Activated CD8-positive, alpha-beta T cell treated with anti-CD3 and anti-CD28 coated beads for 36 hours (primary cell): ENCODE measurements at places on chromosomes 3 and 15. TPM values are rescaled to one million over a fixed set of nuclear protein-coding genes. Genes with fewer than 3 reads are reported as not detected.

GRCh38 chr3:164235289-164236028 lies 842.8 kb downstream of the SI start:
- no peak for DNase-seq
- no peaks in the 10 kb centered on the region for H3K4me1 ChIP-seq
- no peak overlapping the region for H3K27ac ChIP-seq
- no peak overlapping the region for H3K4me3 ChIP-seq
- H3K27me3 ChIP-seq = no peaks in the 10 kb centered on the region

- no peaks in the 10 kb centered on the region for H3K4me1 ChIP-seq
- DNase-seq = no peak
- no peaks in the 10 kb centered on the region for H3K27me3 ChIP-seq
- H3K4me3 ChIP-seq = no peak overlapping the region
- H3K36me3 ChIP-seq = no peaks in the 10 kb centered on the region
Measured at GRCh38 chr3:195921334-195921791, 13.0 kb upstream of the TNK2 start.

CDHR4 gene
- total RNA-seq = not detected

- DNase-seq = no peak
- H3K4me1 ChIP-seq = peaks cover 46% of the 10 kb centered on the region
- H3K27ac ChIP-seq = no peak overlapping the region
- no peak overlapping the region for H3K4me3 ChIP-seq
Measured at GRCh38 chr3:160440687-160441086, 8.9 kb downstream of the TRIM59 start.

DNA sequence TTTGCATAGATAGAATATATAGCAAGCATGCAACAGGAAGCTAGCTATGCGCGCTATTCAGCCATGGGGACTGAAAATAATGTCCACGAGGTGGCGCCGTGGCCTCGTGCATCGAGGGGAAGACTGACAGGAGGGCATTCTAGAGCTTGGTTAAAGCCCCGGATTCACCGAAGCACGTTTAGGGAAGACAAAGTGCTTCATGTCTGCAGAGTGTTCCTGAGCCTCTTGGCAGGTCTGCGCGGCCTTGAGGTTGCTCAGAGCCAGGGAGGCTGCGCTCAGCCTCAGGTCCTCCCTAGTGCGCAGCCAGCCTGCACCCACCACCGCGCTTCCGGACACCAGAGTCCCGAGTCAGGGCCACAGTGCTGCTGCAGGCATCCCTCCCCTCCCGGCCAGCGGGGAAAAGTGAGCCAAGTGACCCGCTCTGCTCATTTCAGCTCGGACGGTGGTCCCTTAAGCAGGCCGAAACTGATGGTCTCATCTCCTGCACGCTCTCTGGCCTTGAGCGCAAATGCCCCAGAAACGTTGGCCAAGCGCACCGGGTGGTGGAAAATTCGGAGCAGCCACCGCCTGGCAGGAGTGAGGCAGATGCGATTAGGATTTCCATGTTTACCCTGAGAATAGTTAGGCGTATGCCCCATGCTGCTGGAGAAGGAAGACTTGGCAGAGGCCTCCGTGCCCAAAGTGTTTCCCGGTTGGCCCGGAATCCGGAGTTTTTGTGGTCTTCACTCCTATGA lies 24.8 kb downstream of the GABRA5 start:
- DNase-seq = peak; percentile 71
- H3K4me3 ChIP-seq = no peak overlapping the region
- peaks cover 14% of the 10 kb centered on the region for H3K27me3 ChIP-seq
- H3K27ac ChIP-seq = no peak overlapping the region
- no peaks in the 10 kb centered on the region for H3K36me3 ChIP-seq

GOLGA8H gene
- total RNA-seq = 0.31 TPM

DNA sequence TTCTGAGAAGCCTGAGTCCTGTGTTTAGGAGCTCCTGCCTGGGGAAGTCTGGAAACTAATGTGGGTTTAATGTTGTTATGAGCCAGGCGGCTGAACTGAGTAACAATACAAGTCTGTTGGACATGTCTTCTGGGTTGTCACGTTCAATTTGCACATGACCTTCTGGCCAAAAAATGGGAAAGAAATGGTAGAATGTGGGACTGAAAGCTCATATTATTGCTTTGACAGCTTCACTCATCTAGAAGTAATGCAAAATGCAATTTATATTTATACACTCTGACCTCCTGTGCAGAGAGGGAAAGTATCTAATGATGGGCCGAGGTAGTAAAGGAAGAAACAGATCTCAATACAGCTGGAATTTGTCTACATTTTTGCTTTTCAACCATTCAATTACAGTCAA lies 75.8 kb downstream of the NR2F2 start:
- no peak overlapping the region for H3K4me3 ChIP-seq
- no peaks in the 10 kb centered on the region for H3K36me3 ChIP-seq
- peaks cover 2% of the 10 kb centered on the region for H3K4me1 ChIP-seq
- H3K27ac ChIP-seq = no peak overlapping the region
- H3K27me3 ChIP-seq = peaks cover 43% of the 10 kb centered on the region
- no peak for DNase-seq

P2RY1 gene
- total RNA-seq = 1.7 TPM

DNA sequence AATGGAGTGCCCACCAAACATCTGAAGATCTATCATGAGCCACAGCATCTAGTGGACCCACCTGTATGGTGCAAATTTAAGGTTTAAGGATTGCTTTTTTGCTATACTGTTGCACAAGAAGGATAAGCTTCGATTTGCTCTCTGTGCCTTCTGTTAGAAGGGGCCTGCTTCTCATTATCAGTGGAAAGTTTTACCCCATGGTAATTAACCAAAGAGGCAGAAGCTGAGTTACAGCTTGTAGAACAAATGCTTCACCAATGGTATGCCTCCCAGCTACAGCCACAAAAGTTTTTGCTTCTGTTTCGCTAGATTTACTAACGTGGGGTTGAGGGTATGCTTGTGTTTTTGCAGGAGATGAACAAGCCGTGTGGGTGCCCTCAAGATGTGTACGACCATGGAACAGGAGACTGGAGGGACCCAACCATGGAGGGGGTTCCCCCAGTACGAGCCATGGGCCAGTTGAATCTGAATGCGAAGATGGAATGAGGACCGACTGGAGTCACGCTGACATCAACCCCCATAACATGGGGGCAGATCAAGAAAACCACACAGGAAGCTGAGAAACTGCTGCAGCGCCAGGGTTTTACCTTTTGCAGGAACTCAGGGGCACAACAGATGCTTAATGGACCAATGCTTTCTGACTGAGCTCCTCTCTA lies 43.5 kb downstream of the ACAD9 start:
- DNase-seq = peak; percentile 83
- peak overlapping the region; percentile 89 for H3K27ac ChIP-seq
- no peaks in the 10 kb centered on the region for H3K27me3 ChIP-seq
- H3K36me3 ChIP-seq = peaks cover 47% of the 10 kb centered on the region
- H3K4me1 ChIP-seq = peaks cover 37% of the 10 kb centered on the region

DAZL gene
- not detected for total RNA-seq

KCNMB2 gene
- total RNA-seq = not detected

DNA sequence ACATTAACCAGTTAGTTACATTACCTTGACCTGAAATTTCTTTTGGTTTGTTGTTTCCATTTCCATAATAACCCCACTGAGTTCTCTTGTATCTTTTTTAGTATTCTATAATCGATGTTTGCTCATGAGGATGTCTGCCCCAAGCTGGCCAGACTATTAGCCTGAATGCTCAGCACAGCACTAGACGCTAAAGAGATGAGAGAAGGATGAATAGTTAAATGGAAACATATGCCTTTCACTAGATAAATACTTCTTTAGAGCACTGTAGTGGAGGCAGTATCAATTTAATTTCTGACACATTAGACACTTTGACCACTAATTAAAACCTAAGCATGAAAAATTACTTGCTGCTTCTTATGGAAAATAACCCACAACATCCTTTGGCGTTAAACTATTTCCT lies 654.9 kb upstream of the KCNMB2 start:
- no peaks in the 10 kb centered on the region for H3K27me3 ChIP-seq
- H3K4me3 ChIP-seq = no peak overlapping the region
- peaks cover 18% of the 10 kb centered on the region for H3K4me1 ChIP-seq

NME9 gene
- total RNA-seq = 0.45 TPM

C15orf39 gene
- 22.1 TPM for total RNA-seq

DNA sequence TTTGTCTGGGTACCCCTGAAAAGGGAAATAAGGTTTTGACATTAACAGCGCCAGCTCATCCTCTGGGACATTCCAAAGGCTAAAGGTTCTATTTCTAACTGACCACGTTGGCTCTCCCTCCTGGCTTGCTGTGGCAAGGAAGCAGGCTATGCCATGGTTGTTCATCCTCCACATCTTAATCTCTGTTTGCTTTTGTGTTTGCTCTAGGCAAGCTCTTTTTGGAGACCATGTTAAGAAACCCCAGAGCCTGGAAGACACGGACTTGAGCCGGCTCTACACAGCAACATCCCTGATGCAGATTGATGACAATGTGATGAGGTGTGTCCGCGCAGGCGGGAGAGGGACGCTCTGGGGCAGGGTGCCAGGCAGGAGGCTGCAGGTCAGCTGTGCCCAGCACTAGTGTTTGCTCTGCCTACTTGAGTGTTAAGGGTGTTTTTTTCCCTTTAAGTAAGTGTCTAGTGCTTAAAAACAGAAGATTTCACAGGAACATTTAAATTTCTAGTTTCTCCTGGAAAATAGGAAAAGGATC lies 33.3 kb downstream of the RLBP1 start:
- no peak for DNase-seq
- H3K27me3 ChIP-seq = no peaks in the 10 kb centered on the region
- H3K4me1 ChIP-seq = peaks cover 3% of the 10 kb centered on the region

DNA sequence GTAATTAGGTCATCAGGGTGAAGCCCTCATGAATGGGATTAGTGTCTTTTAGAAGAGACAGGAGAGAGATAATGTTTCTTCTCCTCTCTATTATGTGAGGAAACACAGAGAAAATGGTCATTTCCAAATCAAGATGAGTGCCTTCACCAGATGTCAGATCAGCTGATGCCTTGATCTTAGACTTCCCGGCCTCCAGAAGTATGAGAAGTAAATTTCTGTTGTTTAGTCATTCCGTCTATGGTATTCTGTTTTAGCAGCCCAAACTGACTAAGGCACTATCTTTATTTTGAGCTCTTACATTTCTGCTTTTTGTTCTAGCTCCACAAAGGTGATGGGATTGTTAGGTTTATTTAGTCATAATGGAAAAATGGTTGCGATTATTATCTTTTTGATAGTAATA lies 273.2 kb upstream of the GADL1 start:
- H3K36me3 ChIP-seq = no peaks in the 10 kb centered on the region
- H3K4me3 ChIP-seq = no peak overlapping the region
- DNase-seq = no peak
- H3K4me1 ChIP-seq = peaks cover 8% of the 10 kb centered on the region
- no peak overlapping the region for H3K27ac ChIP-seq

DNA sequence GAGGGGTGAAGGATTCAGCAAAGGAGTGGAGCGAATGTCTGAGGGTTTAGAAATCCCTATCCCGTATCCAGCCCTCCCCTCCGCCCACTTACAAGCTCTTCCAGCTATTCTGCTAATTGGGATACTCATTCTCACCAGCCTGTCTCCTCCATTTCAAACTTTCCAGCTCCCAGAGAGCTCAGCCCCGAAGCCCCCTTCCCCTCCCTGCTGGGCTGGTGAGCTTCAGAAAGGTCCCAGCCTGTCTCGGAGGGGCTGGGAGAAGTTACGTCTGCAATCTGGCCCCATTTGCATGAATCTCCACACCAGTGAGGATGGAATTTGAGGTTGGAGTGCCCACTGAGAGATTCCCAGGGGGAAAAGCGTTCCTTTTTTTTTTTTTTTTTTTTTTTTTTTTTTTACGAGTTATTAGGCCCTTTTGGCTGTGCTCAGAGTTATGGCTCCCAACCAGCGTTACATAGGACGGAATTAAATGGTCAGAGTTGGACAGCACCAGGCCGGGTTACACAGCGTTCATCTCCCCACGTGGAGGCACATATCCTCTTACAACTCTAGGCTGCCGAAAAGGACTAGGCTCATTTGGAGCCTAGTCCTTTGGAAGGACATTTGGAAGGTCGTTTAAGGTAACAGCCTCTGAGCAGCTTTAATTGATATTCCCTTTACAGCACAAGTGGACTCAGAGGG lies 34.6 kb downstream of the FGD5 start:
- H3K27me3 ChIP-seq = peaks cover 7% of the 10 kb centered on the region
- DNase-seq = no peak
- no peaks in the 10 kb centered on the region for H3K36me3 ChIP-seq
- no peak overlapping the region for H3K27ac ChIP-seq
- no peaks in the 10 kb centered on the region for H3K4me1 ChIP-seq
- H3K4me3 ChIP-seq = no peak overlapping the region

- H3K27ac ChIP-seq = no peak overlapping the region
- DNase-seq = no peak
- no peaks in the 10 kb centered on the region for H3K27me3 ChIP-seq
- H3K4me1 ChIP-seq = no peaks in the 10 kb centered on the region
Measured at GRCh38 chr3:31114929-31115283, 220.4 kb upstream of the GADL1 start.

GRCh38 chr3:16113704-16114103 lies 60.8 kb upstream of the GALNT15 start:
- no peak overlapping the region for H3K27ac ChIP-seq
- H3K4me3 ChIP-seq = no peak overlapping the region
- no peak for DNase-seq
- H3K27me3 ChIP-seq = no peaks in the 10 kb centered on the region
- H3K36me3 ChIP-seq = no peaks in the 10 kb centered on the region

DNA sequence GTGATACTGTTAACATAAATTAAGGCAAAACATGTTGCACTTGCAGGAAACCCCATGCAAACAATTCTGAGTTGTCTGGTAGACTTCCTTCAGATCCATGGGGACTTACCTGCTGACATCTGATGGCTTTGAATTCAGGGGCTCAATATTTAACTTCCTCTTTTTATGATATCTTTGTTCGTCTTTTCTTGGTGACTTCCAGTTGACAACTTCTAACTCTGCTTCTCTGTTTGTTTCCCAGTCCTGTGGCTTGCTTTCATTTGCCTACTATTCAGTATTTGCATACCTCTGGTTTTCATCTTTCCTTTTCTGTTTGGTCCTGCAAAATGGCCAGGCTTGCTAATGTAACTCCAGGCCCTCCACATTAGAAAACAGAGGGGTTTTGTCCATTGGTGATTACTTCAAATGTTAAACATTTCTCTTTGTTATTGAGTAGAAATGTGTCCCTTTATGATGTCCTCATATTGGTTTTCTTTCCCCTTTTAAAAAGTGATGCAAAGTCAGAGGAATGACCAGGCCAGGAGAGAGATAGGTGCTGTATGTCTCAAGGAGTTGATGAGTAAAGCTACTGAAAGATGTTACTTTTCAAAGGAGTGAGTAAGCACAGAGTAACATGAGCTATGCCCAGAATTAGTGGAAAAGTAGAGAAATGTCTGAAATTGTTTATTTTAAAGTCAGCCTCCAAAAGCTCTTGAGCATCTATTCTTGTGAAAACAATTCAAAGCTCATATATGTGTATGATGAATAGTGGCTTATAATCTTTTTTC lies 335.9 kb downstream of the LPP start:
- H3K4me3 ChIP-seq = no peak overlapping the region
- peaks cover 18% of the 10 kb centered on the region for H3K36me3 ChIP-seq
- no peak for DNase-seq
- no peaks in the 10 kb centered on the region for H3K27me3 ChIP-seq
